ELF-1 (cell line): ENCODE measurements at places on chromosomes 5 and 9.

- peak; percentile 49 for DNase-seq
Measured at GRCh38 chr5:56757077-56757476, 58.3 kb upstream of the MAP3K1 start.

GRCh38 chr5:15487228-15487627 is 12.8 kb upstream of the FBXL7 start:
- DNase-seq, result no peak

DNA sequence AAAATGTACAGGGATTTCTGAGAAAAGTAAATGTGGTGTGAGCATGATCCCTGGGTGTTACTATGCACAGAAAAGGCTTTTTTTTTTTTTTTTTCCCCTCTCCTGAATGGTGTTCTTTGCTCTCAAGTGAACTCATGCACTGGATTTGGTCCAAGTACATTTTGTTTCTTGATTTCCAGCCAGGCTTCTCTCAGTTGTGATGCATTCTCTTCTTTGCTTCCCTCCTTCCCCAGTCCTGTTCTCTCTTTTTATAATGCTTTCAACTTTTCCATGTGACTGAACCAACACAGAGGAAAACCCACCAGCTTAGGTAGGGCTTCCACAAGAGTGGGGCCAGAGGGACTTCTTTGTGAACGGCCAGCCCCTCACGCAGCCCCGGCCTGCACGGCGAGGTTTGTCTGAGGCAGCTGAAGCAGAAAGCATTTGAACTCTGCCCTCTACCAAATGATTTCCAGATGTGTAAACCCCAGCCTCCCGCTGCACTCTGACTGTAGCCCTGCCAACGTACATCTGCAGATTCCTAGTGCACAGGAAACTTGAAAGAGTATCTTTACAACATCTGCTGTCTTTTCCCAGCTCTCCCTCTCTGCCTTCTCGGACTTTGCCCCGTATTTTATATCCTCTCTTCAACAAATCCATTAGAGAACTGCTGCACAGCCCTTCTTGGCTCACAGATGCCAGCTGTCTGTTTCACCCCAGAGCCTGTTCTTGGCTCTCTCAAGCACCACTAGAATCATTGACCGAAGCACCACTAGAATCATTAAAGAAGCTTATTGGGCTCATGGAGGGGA is 71.8 kb upstream of the CD180 start:
- peak; percentile 28 for DNase-seq

DNA sequence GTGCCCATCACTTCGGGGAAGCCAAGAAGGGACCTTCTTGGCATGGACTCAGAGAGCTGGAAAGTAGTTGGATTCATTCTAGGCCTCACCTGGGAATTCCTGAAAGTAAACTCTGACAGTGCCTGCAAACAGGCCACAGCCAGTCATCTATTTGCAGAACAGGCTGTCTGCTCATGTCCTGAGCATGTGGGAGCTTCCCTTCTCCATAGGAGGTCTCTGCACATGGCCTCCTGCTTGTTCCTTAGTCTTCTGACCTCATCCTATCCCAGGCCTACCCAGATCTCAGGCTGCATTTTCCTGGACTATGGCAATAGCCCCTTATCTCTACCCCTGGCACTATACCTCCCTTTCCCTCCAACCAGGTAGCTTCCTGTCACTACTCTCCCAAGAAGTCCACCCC is 67.2 kb upstream of the FSTL4 start:
- DNase-seq, result no peak

DNA sequence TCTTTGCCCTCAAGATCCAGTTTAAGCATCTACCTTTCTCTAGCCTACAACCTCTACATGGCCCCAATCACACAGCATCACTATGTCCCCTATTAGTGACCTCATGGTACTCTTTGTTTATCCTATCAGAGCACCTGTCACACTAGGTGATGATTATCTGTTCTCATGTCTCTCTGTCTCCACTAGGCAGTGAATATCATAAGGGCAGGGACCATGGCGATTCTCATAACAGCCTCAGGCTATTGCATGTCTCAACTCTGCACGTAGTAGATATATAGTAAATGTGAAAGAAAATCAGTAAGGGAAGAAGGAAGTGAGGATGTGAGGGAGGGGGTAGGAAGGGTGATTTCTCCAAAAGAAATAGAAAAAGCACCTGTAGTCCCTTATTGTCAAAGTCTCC is 311.0 kb downstream of the NSG2 start:
- no peak for DNase-seq

GRCh38 chr9:89365532-89365912 is 47.2 kb downstream of the SECISBP2 start:
- no peak for DNase-seq

DNA sequence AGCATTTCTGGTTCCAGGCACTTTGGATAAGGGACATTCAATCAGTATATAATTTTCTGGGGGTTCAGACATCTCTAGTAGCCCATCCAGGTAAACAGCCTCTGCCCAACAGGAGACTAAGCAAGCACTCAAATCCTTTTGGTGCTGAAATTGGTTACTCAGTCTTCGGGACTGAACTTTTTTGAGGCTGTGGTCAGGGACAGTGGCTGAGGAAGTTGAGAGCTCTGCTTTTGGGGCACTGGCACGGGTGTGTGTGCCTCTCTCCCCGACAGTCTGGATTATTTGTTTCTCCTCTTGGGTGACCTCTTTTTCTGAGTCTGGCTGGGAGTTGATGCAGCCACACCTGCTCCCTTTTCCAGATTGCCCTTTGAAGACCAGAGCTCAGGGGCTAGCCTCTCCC is 47.6 kb downstream of the ACER2 start:
- DNase-seq, result no peak

DNA sequence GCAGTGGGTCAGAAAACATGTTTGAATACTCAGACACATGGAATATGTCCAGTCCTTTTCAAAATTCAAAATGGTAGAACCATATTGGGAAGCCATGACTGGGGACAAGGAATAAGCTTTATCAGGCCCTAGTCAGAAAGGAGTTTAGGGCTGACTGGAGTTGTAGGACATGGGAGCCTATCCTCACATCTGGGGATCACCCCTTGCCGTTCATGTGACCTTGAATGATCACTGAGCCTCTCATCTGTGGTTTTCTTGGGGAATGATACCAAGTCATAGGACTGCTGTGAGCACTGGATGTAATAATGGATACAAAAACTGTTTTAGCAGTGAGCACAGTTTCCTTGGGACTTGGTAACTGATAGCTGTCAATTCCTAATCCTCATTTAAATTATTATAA is 84.7 kb downstream of the IQGAP2 start:
- DNase-seq, result no peak

GRCh38 chr9:78130853-78131252 is 99.2 kb upstream of the GNAQ start:
- no peak for DNase-seq

- no peak for DNase-seq
Measured at GRCh38 chr5:53537711-53538110, 22.7 kb upstream of the NDUFS4 start.

DNA sequence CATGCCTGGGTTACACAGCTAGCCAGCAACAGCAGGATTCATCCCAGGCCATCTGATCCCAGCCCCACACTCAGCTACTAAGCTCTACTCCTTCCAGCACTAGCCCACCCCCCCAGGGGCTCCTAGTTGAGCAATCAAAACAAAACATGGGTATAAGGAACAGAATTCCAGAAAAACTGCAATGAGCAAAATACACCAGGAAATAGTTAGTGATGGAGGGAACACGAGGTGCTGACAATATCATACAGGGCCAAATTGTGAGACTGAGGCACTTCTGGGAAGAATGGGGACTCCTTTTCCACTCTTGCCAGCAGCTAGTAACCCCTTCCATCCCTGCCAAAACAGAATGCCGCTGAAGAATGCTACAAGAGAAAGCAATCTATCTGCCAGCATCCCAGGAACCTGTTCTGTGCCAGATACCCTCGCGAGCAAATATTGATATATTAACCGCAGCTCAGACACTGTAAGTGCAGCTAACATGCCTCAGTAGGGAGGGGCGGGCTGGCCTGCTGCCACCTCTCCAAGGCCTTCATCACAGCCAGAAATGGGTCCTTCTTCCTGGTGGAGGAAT is 161.4 kb downstream of the SLIT3 start:
- no peak for DNase-seq

GRCh38 chr9:100597236-100597635 is 19.4 kb downstream of the CAVIN4 start:
- DNase-seq, result no peak

DNA sequence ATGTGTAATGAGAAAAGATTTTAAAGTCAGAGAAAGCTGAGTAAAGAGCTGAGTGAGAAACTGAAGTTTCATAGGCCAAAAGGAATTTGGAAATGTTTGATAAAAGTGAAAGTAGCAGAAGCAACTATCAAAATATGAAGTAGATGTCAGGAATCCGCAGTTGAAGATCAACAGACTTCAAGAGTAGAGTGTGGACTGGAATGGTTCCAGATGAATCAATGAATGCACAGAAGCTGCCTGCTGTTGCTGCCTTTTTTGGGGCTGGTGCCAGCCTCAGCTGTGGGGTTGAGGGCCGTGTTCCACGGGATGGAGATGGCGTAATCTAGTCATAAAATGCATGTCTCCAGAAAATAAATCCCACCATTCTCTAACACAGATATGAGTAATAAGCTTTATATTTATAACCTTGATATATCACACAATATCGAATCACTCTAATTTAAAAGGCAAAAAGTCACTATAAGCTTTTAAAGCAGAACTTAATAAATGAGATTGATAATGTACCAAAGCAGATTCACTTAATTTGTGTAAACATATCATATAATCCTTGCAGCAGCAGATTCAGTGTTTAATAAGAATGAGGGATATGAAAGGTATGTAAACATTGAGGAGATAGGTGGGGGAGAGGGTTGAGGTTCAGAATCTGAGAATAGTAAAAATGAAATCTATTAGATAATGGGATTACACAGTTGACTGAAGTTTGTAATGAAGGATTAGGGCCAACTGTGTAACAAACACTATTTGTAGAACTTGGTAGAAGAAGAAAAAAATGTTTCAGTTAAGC is 652.3 kb upstream of the FTMT start:
- no peak for DNase-seq

- DNase-seq, result no peak
Measured at GRCh38 chr9:113528088-113528487, 64.6 kb downstream of the RGS3 start.

- no peak for DNase-seq
Measured at GRCh38 chr5:62778316-62779009, 199.8 kb downstream of the LRRC70 start.

DNA sequence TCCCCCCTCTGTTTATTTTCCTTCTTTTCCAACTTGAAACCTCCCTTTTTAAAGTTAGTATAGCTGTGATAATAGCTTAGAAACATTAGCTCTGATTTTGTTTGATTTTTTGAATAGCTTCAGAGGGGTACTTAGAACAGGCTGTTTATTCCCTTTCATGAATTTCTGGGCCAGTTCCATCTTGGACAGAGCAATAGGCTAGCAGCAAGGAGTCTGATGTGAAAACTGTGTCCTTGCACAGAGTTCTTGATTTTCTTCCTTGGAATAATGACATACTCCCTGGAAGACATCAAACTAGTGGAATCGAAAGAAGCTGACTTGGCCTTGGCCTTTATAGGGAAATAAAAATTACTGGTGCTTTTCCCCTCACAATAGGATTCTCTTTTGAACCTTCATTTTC is 32.9 kb downstream of the NTRK2 start:
- no peak for DNase-seq

- no peak for DNase-seq
Measured at GRCh38 chr9:69325409-69326212, 596 bp downstream of the ENTREP1 start.

DNA sequence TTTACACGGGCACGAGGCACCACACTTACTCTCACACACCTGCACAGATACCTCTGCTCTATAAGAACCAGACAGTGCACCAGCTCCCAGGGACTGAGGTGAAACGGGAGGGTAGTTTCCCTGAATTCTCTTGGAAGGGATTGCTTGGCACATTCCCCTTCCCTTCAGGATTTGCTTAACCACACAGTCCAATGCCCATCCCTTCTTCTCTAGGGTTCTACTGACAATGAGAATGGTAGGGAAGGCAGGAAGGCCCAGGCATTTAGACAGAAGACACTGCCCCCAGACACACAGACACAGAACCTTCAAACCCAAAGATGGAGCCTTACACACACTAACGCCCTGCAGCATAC is 704 bp upstream of the LHX6 start:
- no peak for DNase-seq

- no peak for DNase-seq
Measured at GRCh38 chr9:89154651-89155336, 23.8 kb downstream of the SHC3 start.

DNA sequence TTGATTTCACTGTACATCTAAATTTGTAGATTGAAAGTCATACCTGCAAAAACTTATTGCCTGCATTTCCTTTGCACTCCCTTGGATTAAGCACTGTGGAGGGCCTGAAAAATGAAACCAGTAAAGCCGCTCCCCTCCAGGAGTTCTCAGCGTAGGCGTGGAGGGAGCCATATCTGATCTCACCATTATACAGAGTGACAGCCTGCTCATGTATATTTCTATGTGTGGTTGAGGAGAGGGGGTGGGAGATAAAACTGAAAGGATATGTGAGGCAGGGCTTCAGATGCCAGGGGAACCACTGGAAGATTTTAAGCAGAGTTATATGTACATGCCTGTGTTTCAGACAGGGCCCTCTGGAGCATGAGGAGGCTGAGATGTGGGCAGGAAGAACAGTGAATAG is 303.0 kb downstream of the MSX2 start:
- no peak for DNase-seq

DNA sequence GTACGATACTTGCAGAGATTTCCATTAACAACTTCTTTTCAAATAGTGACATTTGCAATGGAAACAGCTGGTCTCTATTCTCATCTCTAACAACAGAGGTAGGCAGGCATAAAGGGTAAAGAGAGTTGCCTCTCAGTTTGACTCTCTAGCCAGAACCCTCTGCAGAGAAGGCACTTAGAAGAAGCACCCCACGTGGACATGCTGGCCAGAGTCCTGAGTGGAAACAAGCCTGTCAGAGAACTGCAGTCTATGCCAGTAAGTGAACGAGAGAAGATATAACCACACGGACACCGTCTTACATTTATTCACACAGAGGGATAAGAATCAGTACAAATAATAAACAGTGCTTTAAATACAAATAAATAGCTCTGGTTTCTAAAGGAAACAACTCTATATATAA is 11.0 kb upstream of the LHX6 start:
- no peak for DNase-seq

DNA sequence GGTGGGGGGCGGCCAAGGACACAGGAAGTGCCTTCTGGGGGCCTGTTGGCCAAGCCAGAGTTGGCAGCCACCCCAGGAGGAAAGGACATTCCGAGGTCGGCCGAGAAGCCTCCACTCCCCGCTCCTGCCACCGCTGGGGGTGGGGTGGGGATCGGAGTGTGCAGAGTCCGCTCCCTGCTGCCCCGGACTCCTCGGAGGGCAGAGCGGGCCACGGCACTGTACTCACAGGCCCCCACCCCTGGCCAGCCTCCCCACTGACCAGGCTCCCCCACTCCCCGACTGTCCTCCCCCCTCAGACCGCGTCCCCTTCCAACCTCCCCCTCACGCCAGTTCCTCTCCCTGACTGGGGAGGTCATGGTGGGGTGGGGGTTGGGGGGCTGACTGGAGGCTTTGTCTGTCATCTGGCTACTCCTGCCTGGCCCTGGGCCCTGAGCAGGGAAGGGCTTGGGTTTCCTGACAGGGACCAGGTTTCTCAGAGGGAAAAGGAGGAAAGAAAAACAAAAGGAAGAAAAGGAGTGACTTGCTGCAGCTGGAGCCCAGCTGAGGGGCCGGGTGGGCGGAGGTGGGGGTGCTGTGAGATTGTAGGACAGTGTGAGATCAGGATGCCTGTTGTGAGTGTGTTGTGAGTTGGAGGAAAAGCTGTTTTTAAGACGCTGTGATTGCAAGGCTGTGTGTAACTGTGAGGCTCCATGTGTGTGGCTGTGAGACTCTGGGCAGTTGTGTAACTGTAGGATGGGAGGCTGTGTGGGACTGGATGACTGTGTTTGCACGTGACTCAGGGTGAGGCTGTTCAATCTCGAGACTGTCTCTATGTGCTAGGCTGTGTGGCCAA is 29.7 kb downstream of the CNTFR start:
- no peak for DNase-seq
